Kidney epithelial cell (primary cell): ENCODE measurements at places on chromosomes 5 and 9.

DNA sequence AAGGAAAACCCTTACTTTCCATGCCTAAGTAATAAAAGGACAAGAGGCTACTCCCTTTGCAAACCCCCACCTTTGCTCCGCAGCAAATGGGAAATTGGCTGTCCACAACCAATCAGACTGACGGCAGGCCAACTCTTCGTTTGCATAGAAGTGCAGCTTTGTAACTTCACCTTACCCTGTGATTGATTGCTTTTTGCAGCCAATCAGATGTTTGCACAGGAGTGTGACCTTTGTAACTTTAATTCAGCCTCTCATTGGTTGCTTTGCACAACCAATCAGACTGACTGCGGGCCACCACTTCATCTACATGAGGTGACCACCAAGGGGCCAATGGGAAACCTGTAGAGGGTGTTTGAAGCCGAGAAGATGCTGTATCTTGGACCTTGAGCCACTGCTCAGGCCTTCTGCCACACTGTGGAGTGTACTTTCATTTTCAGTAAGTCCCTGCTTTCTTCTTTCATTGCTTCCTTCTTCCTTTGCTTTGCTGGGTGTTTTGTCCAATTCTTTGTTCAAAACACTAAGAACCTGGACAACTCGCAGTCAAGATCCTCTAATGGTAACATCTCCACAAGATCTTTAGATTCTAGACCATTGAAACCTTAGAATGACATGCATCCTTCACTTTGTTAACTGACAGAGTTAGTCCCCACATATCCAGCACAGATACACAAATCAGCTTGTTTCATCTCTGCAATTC lies 51.3 kb upstream of the FREM1 start:
- no peak for DNase-seq

DNA sequence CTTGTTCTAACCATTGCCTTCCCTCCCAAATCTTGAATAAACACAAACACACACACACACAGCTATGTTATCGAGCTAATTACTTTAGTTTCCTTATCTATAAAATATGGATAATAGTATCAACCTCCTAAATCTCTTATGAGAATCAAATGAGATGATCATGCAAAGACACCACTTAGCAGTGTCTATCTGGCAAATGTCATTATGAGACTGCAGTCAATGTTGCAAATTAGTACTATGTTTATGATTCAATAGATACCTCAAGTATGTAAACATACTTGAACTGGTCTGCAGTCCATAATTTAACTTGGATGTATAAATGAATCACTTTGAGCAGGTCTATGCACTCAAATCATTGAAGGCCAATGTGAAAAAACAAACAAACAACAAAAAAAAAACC lies 22.2 kb upstream of the ERAP2 start:
- no peak for DNase-seq

DNA sequence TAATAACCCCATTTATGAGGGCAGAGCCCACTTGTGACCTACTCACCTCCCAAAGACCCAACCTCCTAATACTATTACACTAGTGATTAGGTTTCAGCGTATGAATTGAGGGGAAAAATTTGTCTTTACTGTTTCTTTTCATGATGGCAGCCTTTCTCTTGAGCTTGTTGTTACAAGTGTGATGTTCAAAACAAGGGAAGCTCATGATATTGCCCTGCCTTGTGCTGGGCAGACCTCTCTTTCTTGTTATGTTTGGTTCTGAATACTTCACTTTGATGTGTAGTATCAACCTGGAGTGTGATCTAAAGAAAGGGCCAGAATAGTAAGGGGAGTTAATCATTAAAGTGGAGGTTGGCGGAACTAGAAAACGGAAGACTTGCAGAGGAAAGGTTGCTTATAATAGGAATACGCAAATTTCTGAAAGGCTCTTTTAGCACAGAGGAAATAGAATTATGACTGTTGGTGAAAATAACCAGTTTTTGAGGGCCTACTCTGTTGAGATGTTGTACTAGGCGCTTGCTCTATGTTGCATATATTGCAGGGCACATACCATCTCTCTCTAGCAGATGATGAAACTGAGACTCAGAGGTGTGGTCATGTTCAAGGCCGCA lies 68.2 kb downstream of the MELK start:
- DNase-seq = no peak

DNA sequence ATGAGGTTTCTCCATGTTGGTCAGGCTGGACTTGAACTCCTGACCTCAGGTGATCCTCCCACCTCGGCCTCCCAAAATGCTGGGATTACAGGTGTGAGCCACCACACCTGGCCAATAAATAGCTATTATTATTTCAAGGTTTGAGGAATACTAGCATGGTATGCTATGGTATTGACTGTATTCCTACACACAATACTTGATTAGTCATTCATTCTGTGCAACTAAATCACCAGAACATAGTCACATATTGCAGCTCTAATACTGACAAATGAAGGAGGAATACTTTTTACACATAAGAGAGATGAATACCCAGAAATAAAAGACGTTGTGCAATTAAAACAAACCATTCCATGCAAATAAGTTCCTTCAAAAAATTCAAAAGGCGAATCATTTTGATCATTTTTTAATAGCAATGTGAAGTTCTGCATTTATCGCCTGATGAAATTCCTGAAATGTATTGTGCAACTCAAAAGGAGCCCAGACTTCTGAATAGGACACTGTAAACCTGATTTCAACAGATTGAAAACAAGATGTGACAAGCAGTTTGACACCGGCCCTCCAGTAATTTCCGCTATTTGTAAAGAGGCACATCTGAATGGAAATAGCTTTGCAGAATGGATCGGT lies 687.4 kb upstream of the SEMA6A start:
- DNase-seq = no peak

GRCh38 chr5:115542086-115542485 lies 2.5 kb downstream of the FEM1C start:
- DNase-seq = no peak

- DNase-seq = no peak
Measured at GRCh38 chr5:112382886-112383285, 36.2 kb downstream of the EPB41L4A start.

DNA sequence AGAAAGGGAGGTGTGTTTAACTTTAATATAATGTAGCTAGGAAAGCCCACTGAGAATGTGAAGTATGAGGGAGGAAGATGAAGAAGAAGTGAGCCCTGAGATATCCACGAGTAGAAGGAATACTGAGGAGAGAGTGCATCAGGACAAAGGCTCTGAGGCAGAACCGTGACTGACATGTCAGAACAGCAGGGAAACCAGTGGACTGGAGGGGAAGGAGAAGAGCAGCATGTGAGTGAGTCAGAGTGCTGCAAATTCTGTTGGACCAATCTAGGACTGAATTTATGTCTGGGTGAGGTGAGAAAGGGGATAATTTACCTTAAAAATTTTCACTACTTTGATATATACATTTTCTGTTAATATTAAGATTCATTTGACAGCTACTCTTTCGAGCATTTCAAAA lies 110.3 kb downstream of the ST8SIA4 start:
- DNase-seq = no peak

- DNase-seq = no peak
Measured at GRCh38 chr9:127114606-127115005, 7.8 kb downstream of the ANGPTL2 start.

- DNase-seq = no peak
Measured at GRCh38 chr9:673966-674526, 167.5 kb upstream of the DMRT1 start.

GRCh38 chr9:133252301-133253020 lies 22.5 kb downstream of the ABO start:
- no peak for DNase-seq

DNA sequence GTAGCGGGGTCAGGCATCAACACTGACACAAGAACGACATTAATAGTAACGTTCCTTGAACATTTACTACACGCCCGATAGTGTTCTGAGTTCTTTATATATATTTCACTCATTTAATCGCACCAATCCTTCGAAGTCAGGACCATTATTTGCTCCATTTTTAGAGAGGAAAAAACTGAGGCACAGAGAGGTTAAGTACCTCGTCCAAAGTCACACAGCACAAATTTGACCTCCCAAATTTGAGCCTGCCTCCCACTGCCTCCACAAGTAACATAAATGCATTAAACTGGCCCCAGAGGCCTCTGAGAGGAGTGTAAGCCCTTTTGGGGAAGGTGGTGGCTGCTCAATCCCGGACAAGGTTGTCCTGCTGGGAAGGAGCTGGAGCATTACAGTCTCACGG lies 5.8 kb downstream of the RGS14 start:
- no peak for DNase-seq

- no peak for DNase-seq
Measured at GRCh38 chr9:136625101-136626065, 37.3 kb upstream of the EGFL7 start.

DNA sequence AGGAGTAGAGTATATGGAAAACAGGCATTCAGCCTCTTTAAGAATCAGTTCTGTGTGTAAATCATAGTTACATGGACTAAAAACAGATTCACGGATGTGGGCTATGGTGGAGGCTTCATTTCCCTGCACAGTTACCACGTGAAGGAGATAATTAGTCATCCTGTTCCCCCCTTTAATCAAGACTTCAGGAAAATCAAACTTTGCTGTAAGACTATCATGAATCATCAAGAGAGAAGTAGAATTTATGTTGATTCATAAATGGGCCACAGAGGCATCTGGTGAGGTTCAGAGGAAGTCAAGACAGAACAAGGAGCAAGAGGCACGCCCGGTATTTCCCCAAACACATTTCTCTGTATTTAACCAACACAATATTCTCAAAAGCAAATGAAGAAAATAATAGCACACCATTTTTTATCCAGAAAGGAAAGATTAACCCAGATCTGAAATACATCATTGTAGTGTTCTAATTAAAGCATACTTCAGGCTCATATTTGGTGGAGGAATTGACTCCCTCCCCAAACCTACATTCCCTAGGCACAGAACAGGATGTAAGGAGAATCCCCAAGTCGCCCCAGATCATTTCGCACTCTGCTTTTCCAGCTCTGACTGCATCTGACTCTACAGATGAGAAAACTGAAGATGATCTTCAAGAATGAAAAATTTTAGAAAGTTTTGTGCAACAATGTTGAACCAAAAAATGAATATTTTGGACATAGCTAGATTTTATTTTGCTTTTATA lies 175.8 kb upstream of the GAS1 start:
- DNase-seq = no peak

- DNase-seq = no peak
Measured at GRCh38 chr5:7805379-7805778, 45.6 kb downstream of the CFAP90 start.

GRCh38 chr5:149667084-149667828 lies 62.9 kb upstream of the PPARGC1B start:
- DNase-seq = no peak

- DNase-seq = no peak
Measured at GRCh38 chr5:90901261-90901660, 342.7 kb downstream of the ADGRV1 start.

DNA sequence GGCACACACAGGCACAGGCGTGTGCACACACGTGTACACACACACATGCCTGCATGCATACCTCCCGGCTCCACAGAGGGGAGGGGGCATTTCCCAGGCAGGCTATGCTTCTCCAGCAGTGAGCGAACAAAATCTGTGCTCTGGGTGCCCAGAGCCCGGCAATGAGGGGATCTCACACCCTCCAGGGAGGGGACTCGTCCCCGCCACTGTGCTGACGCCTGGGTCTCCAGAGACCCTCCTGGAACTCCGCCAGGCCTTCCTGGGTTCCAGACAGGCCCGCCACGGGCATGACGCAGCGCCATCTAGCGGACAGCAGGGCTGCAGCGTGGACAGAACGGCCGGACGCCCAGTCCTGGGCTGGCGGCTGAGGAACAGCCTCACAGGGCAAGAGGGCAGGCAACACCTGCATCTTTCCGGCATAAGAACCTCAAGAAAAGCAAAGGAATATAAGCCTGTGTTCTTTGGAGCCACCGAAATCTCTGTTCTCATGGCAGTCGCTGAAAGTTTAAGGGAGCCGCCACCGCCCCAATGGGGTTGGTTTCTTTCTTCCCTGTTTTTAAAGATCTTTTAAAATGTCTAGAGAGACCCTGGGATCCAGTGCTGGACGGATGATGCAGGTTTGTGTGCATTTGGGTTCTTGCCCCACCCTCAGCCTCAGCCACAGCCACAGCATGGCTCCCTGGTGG lies 135.6 kb upstream of the PPP1R26 start:
- no peak for DNase-seq

DNA sequence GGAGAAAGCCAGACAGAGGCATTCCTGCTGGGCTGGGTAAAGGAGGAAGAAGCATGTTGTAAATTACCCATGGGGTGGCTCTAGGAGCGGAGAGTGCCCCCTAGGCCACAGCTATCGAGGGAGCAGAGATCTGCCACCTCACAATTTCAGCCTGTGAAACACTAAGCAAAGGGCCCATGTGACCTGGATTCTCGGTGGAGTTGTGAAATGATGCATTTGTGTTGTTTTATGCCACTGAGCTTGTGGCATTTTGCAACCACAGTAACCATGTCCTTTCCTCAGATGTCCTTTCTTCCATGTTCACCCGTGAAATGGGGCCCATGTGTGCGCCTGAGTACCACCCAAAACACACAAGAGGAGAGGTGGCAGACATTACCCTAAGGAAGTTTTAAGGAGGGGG lies 159.3 kb downstream of the SYK start:
- DNase-seq = no peak

DNA sequence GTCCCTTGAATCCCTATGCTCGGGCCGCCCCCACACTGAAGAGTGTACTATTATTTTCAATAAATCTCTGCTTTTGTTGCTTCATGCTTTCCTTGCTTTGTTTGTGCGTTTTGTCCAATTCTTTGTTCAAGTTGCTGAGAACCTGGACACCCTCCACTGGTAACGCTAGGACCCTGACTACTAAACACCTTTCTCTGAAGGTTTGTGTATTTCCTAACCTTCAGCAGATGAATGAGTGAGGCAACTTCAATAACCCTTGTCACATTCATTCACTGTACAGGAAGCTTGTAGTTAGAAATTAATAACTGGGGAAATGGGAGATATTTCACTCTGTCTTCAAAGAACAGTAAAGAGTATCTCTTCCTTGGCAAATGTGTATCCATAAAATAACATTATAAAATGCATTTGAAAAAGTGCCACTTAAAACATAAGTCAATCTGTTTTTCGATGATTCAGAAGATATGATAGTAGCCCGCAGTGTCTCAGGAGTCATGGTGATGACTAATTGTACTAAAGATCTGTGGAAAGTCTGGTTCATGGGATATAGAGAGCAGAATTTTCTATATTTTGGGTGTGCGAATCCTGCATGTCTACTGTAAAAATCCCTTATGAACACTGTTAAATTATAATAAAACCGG lies 43.2 kb upstream of the ANKH start:
- no peak for DNase-seq

DNA sequence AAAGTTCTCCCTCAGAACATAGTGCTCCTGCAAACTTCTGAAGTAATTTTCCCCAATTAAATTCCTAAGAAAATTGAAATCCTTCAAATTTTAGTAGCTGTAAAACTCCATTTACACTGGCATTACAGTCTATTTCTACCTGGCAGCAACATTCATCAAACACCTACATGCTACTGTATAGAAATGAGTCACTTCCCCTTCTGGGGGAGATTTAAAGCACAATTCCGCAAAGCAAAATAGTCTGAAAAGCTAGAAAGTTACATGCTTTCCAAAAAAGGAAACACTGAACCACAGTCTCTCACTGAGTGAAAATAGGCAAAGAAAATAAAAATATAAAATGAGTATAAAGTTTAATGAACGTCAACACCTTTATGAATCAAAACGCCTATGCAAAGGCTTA lies 43.3 kb downstream of the MCTP1 start:
- DNase-seq = no peak
